ENCODE measurements at places on chromosomes 11 and 22.

DNA sequence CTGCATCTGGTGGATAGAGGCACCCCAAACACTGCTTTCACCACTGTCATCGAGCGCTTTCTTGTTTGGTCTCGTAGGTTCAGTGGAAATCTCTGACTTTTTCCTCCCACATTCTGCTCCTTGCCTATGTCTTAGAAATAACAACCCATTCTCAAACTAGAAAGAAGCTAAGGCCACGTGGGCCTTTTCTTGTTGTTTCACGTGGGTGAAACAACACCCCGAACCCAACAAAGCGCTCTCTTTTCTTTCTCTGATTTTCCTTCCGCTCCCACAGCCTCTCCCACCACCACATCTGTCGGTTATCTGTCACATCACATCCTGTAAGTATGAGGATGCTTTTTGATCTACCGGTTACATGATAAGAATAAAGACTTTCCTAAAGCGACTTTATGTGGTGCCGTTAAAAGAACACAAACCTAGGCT, 77.1 kb downstream of the LINC01488 start:
- peak; percentile 43 for DNase-seq

GRCh38 chr11:45193695-45194094, 47.3 kb downstream of the PRDM11 start:
- DNase-seq = no peak

- DNase-seq = no peak
These were observed 35.8 kb upstream of the HSD17B12 start for GRCh38 chr11:43644621-43645299.

- no peak for DNase-seq
These were observed 830 bp upstream of the SPDYC start for GRCh38 chr11:65169164-65169641.

- DNase-seq = peak; percentile 41
These were observed 109.2 kb downstream of the CSNK2A3 start for GRCh38 chr11:11243590-11244469.

DNA sequence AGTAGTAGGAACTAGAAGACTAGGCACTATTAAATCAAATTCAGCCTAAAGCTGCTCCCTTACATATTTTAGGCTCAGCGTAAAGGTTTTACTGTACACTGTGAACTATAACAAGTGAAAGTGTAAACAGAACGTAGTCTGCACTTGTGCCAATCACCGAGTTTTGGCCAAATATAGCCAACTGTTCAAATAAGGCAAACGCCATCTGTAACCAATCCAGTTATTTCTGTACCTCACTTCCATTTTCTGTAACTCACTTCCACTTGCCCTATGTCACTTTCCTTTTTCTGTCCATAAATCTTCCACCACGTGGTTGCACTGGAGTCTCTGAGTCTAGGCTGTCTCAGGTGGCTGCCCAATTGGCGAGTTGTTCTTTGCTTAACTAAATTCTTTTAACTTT, 2132.2 kb downstream of the LRRC4C start:
- no peak for DNase-seq

Data from activated T-cell treated with anti-CD3 and anti-CD28 coated beads, Interleukin-2, amount 50 U/mL, for 24 hours (primary cell).